Skeletal muscle cell (primary cell): ENCODE measurements at places on chromosomes 4 and X.

- DNase-seq = no peak
These were observed 150.9 kb downstream of the SHOX start for GRCh38 chrX:781224-782204.

DNA sequence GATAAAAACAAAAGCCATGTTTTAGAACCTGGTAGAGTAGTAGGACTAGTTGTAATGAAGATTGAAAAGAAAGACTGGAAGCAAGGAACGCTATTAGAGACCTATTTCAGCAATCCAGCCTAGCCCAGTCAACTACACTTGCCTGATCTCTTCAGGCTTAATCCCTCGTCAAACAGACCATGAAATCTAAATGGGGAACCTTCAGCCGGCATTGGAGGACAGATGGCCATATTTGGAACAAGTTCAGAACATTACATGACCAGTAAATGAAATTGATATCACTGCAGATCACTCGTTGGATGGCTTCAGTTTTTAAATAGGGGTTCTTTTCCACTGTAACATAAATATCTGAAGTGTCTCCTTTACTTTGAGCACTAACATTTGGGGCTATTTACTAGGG is 84.8 kb upstream of the WDR44 start:
- no peak for DNase-seq

GRCh38 chrX:53280331-53281320 is 758 bp downstream of the IQSEC2 start:
- no peak for DNase-seq

- peak; percentile 43 for DNase-seq
These were observed 179.6 kb upstream of the MXRA5 start for GRCh38 chrX:3526071-3526470.

- no peak for DNase-seq
These were observed 52.4 kb downstream of the SEPTIN11 start for GRCh38 chr4:77001907-77002306.

- DNase-seq = no peak
These were observed 2.1 kb downstream of the PLCXD1 start for GRCh38 chrX:283115-283845.

DNA sequence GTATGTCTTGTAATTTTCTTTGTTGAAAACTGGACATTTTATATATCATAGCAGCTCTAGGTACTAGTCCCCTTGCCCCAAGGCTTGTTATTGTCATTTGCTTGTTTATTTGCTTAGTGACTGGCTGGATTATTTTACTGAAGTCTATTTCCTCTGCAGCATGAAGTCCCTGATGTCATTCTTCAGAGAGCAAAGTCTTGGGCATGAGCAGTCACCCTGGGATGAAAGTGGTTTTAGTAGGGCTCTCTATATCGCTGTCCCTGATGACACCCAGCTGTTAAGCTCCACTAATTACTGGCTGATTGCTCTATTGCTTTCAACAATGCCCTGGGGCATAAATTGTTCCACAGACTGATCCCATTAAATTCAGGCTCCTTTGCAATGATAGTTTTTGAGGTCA is 113.5 kb upstream of the USP9X start:
- DNase-seq = no peak

- no peak for DNase-seq
These were observed 111.9 kb downstream of the SORBS2 start for GRCh38 chr4:185700048-185700447.

DNA sequence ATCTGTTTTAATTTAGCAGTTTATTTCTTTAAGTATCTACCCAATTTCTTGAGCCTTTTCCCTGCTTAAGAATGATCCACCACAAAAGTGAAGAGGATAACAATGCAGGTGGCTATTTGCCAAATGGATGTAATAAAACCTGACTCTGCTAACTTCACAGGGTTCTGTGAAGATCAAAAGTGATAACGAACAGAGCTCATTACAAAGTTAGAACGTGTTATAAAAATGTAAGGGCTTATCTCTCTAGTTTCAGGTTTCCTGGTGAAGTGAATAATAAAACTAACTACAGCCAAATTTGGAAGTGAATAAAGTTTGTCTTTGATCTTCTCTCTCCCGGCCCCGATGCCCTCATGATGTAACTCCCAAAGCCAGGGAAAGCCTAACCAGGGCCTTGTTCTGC is 497.9 kb downstream of the SMARCA1 start:
- no peak for DNase-seq

DNA sequence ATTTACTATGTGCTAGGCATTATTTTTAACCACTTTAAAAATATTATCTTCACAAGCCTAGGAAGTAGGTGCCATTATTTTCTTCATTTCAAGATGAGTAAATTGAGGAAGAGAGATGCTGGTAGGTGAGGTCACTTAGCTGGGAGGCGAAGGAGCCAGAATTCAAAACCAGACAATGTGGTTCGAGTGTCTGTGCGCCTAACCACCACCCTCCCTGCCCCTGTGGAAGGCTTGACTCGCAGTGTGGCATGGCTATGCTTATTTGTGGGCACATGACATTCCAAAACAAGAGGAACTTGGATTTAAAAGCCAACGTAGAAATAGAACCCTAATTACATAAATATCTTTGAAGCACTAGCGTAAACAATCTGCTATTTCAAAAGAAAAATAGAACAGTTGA is 226.6 kb upstream of the PITX2 start:
- no peak for DNase-seq

DNA sequence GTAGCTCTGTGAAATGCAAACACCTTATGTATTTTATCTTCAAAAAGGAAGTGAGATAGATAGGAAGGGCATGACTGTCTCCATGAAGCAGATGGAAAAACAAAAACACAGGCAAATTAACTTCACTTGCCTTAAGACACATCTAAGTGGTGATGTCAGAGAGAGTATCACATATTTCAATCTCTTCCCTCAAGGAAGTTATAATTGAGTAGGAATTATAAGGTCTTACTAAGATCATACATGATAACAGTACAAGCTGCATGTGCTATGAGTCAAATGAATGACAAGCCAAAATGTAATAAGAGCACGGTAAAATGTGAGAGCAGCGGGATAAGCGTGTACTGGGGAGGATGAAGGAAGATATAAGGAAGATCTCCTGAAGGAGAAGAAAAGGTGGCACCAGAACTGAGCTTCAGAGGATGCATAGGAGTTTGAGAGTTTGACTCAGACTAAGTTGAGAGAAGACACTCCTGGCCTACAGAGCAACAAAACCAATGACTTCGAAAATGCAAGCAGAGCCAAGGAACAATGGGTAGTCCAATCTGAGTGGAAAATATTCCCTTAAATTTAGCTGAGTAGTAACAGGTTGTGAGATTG is 43.3 kb upstream of the GALNT7 start:
- no peak for DNase-seq

DNA sequence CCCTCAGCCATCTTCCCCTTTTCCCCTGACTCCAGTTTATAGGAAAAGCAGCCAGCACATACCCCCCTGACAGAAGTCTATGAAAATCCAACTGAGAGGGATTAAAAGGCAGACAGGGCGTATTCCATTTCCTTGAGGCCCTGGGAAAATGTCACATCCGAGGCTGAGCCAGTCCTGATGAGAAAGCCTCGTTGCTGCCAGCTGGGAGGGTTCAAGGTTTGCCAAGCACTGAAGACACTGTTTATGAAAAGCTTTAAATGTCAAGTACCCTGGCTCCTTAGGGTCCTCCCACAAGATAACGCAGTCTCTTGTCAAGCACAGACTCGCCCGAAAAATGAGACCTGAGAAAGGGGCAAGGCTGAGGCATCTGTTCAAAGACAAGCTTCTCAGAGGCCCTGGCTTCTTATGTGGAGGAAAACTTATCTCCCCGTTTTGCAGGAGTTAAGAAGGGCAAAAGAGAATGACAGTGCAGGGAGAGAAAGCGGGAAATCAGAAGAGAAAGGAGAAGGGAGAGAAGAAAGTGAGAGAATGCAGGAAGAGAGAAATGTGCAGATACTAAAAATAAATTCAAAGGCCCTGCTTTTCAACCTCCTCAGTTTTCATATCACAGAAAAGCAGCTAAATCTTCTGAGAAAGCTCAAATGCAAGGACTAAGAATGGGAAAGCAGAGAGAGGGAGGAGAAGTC is 44.7 kb downstream of the SCD5 start:
- no peak for DNase-seq

- DNase-seq = no peak
These were observed 21.4 kb upstream of the NOX1 start for GRCh38 chrX:100895365-100896075.

DNA sequence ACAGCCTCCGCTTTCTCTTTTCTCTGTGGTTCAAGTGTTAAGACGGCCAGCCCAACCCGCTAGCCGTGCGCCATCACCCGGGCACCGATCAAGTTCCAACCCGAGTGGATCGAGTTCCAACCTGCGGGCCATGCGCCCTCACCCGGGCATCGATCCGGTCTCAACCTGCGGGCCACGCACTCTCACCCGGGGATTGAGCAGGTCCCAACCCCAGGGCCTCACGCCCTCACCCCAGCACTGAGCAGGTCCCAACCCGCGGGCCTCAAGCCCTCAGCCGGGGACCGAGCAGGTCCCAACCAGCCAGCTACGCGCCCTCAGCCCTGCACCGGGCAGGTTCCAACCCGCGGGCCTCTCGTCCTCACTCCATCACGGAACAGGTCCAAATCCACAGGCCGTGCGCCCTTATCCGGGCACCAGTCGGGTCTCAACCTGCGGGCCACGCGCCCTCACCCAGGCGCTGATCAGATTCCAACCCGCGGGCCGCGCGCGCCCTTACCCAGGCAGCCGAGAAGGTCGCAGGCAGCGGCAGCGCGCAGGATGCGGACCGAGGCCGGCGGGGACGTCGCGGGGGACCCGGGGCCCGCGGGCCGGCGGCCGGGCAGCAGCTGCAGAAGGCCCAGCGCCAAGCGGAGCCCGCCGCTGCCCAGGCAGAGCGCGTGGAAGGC is 443 bp downstream of the GPR143 start:
- DNase-seq = no peak

DNA sequence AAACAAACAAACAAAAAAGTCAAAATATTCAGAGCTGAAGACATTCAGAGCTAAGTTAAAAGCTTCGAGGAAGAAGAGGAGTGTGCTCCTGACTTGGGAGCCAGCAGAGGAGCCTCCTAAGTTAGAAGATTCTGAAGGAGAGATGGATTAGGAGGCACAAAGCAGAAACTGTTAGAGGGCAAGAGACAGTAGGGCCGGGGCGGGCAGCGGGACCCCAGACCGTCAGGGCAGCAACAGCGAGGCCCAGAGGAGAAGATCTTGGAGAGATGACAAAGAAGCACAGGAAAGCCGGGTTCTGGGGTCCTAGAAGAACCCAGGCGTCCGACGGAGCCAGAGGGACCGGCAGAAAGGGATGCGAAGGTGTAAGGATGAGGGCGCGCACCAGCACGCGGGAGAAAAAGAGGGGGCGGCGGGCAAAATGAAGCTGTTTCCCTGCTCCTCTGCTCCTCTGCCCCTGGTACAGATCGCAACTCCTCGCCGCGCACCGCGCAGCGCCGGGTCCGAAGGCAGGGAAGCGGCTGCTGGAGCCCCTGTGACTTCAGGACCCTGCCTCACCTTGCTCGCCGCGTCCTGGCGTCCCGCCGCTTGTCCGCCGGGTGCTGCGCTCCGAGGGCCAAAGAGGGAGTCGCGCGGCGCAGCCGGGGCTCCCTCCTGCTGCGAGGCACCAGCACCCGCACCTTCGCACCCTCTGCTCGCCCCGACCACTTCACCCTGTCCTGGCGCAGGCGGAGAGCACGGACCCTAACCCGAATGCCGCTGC is 477 bp downstream of the KLHL13 start:
- no peak for DNase-seq

GRCh38 chrX:17621566-17622270 is 115.6 kb upstream of the SCML1 start:
- no peak for DNase-seq

GRCh38 chrX:29636331-29636730 is 579.0 kb upstream of the MAGEB2 start:
- DNase-seq = no peak

- DNase-seq = no peak
These were observed 26.0 kb downstream of the BEND2 start for GRCh38 chrX:18194688-18195087.

DNA sequence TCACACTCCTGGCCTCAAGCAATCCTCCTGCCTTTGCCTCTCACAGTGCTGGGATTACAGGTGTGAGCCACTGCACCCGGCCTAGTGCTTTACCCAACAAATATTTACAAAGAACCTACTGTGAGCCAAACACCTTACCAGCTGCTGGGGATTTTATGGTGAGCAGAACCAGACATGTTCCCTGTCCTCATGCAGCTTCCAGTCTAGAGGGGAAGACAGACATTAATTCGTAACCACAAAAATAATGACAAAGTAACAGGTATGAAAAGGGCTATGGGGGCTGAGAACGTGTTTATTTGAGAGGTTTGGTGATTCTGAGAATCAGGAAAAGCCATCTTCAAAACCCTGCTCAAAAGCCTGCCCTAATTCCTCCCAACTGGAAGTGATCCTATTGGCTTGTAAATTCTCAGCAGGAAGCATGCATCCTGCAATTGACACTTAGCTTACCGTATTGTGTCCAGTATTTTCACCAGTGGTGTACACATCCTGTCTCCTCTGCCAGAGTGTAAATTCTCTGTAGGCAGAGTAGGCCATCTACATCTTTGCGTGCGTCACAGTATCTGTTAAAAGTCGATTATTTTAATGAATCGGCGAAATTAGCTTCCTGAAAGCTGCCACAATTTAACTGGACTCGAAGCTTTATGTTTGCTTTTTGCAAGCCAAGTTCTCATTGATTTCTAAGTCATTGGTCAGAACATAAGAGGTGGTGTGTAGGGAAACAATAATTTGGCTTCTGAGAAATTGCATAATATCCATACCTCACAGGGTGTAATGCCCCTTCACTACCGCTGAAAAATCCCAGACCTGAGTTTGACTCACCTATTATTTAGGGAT is 67.0 kb downstream of the TMEM156 start:
- DNase-seq = no peak

- no peak for DNase-seq
These were observed 1.2 kb downstream of the UCHL1 start for GRCh38 chr4:41257906-41258305.

GRCh38 chrX:132520213-132520612 is 31.4 kb upstream of the MBNL3 start:
- DNase-seq = no peak

- no peak for DNase-seq
These were observed 238.7 kb downstream of the DHRSX start for GRCh38 chrX:2261831-2262667.

- DNase-seq = no peak
These were observed 1.1 kb upstream of the HTATSF1 start for GRCh38 chrX:136496186-136496763.
